ENCODE measurements at places on chromosomes 11 and 22.

GRCh38 chr11:10318527-10318802, 13.6 kb downstream of the ADM start:
- no peak for DNase-seq

- DNase-seq: no peak
Observed at GRCh38 chr11:43927925-43928707, 14.3 kb upstream of the C11orf96 start.

DNA sequence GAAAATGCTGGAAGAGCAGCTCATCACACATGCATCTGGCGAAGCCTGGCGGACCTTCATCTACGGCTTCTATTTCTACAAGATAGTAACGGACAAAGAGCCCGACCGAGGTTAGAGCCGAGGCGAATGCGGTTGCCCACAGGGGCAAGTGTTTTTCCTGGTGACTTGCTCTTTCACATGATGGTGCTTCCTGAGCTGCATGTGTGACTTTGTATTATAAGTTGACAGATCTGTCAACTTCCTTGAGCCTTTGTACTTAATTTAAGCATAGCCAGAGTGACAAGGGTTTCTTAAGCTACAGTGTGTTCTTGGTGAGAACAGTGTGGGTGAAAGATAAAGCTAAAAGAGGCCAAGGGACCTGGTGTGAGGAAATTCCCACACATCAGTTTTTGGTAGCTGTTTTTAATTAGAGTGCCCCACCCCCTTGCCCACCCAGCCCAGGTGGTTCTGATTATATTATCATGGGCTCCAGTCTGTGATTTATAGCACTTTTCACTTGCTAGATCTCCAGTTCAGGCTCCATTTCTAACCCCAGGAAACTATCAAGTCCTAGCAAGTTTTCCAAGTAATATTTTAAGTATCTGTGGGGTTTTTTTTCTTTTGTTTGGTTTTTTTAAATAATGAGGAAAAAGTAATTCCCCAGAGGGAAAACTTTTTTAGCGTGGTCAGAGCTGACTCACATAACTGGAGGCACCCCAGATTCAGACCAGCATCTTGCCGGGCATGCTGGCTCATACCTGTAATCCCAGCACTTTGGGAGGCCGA, 68.0 kb upstream of the YWHAH start:
- DNase-seq: no peak

GRCh38 chr11:121538054-121538453, 85.3 kb upstream of the SORL1-AS1 start:
- DNase-seq: no peak

- DNase-seq: peak; percentile 8
Observed at GRCh38 chr22:20750461-20751184, 23.3 kb upstream of the SERPIND1 start.

GRCh38 chr11:57426439-57426928, 437 bp downstream of the SLC43A3 start:
- DNase-seq: no peak

DNA sequence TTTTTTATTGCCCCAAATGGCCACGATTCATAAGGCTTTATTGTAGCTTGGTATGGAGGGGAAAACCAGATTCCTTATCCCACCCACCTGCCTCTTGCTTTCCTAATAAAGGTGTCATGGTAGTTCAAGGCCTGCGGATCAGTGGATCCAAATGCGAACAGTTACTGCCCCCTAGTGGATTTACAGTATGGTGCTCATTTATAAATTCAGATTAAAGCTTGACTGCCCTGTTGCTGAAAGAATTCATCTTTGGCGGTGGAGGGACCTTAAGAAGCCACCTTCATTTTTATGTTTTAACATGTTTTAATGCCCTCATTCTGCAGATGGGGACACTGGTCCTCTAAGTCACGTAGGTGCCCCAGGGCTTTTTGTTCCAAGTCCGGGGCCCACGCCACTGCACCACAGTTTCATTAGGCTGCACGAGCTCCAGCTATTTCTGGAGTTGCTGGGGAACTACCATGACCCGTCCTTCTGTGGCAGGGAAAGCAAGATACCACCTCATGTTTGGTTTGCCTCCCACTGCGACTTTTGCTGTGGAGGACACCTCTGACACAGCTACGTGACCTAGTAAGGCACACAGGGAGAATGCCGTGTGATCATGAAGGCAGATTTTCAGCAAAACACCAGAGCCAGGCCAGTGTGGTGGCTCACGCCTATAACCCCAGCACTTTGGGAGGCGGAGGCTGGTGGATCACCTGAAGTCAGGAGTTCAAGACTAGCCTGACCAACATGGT, 15.6 kb upstream of the INCENP start:
- DNase-seq: peak; percentile 84

DNA sequence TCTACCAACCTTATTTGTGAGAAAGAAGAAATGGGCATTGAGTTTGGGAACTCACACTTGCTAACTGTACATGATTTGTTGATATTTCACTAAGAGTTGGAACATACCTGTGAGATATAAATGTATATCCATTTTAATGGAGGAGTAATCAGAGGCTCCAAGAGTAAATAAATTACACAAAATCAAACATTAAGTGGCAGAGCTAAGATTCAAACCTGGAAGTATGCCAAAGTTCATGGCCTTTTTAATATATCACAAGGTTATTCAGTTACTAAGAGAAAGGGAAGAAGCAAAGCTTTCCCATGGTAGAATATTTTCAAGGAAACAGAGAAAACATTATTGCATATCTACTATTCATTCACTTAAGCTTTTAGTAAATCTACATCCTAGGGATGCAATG, 1641.1 kb downstream of the FAM181B start:
- no peak for DNase-seq

GRCh38 chr11:86916330-86916729, 38.9 kb downstream of the FZD4 start:
- no peak for DNase-seq

DNA sequence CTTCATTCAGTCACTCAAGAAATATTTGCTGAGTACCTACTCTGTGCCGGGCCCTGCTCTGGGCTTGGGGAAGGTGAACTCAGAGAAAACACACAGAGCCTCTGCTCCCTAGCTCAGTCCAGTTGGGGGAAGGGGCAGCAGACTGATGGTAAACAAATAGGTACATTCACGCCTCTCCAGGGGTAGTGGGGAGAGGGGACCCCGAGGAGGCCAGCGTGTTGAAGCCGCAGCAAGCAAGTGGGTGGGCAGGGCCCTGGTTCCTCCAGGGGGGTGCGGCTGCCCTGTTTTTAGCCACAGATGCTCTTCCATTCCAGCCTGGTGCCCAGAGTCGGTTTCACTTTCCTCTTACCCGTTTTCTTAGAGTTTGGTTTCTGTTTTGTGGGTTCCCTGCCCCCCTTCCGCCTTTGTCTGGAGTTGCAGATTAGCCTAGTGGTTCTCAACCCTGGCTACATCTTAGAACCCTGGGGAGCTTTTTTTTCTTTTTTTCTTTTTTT, 8.7 kb downstream of the DRAP1 start:
- peak; percentile 20 for DNase-seq

DNA sequence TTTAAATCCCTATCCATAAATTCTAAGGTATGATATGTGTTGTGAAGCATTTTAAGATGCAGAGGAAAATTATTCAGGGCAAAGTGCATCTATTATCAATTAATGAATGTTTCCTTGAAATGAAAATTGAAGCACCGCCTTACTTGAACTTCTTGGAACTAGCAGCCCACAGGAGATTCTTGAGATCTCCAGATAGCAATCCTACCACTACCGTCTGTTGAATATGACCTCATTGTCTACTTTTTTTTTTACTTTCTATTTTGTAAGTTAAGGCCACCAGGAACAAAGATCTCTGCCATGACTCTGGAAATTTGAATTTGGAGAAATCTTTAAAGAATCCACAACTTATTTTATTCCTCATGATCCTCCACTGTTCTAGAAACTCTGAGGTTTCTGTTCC, 808.7 kb downstream of the KCNA4 start:
- DNase-seq: no peak

DNA sequence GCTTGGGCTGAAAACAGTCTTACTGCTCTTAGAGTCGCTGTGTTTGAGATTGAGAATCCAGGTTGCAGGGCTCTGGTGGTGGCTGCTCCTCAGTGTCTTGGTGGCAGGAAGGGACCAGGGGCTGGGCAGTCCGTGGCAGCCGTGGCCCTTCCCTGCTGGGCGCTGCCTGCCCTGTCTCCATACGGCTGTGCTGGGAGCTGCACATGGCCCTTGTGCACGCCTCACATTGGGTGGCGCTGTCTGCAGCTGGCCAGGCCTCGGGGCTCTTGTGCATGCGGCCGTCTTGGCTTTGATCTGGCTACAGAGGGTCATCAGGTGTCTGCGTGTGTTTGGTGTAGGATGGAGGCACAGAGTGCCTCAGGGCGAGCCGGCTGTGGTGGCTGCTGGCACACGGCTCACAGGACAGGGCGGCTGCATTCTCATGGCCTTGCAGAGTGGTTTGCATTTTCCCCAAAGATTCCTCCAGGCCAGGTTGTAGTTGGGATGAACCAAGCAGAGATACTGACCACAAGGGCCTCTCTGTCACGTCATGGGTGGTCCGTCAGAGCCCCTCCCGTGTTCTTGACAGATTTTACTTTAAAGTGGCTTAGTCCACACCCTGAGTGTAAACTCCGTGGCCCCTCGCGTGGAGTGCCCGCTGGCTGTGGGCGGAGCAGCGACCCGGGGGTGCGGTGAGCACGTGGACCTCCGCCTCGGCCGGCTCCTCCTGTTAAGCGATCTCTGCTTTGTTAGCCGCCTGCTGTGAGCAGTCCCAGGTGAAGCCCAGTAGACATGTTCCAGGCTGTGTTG, 34.7 kb downstream of the MUC6 start:
- no peak for DNase-seq

DNA sequence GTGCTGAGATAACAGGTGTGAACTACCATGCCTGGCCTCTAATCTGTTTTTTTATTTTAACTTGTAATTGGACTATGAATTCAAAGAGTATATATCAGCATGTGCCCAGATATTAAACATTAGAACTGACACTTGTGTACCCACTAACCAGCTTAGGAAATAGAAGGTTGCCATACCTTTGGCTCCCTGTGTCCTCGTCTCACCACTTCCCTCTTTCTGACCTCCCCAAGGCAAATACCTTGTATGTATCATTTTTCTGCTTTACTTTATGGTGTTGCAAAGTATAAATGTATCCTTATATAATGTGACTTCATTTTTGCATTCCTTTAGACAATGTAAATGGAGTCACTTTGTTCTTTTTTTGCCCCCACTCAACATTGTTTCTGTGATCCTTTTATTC, 9.1 kb downstream of the PPP6R3 start:
- no peak for DNase-seq

- no peak for DNase-seq
Observed at GRCh38 chr11:13104619-13105236, 95.6 kb downstream of the RASSF10 start.

GRCh38 chr11:77249427-77249826, 52.1 kb downstream of the GDPD4 start:
- no peak for DNase-seq

- DNase-seq: no peak
Observed at GRCh38 chr11:120911943-120912342, 112.0 kb upstream of the TBCEL start.

GRCh38 chr11:82533628-82534327, 199.9 kb downstream of the FAM181B start:
- no peak for DNase-seq

DNA sequence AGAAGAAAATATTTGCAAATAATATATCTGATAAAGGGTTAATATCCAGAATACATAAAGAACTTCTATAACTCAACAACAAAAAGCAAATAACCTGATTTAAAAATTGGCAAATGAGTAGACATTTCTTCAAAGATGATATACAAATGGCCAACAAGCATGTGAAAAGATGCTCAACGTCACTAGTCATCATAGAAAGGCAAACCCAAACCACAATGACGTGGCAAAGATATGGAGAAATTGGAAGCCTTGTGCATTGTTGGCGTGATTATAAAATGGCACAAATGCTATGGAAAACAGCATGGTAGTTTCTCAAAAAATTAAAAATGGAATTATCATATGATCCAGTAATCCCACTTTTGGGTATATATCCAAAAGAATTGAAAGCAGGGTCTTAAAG, 466.3 kb downstream of the TBC1D22A start:
- no peak for DNase-seq

DNA sequence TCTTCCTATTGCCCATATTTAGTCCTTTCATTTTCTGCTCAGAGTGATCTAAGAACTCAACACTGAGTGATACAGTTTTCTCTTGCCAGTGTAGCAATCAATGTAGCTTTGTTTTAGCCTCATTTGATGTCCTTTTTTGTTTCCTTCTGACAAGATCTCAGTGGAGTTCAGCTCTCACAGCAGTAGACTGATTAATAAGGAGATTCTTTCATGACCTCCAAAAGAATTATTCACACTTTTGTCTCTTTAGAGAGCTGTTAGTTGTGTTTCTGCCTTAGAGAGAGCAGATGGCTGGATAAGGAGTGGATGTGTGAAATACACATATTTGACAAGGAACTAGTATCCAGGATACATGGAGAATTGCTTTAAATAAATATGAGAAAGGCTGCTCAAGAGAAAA, 6.6 kb upstream of the TMEM225 start:
- DNase-seq: no peak

DNA sequence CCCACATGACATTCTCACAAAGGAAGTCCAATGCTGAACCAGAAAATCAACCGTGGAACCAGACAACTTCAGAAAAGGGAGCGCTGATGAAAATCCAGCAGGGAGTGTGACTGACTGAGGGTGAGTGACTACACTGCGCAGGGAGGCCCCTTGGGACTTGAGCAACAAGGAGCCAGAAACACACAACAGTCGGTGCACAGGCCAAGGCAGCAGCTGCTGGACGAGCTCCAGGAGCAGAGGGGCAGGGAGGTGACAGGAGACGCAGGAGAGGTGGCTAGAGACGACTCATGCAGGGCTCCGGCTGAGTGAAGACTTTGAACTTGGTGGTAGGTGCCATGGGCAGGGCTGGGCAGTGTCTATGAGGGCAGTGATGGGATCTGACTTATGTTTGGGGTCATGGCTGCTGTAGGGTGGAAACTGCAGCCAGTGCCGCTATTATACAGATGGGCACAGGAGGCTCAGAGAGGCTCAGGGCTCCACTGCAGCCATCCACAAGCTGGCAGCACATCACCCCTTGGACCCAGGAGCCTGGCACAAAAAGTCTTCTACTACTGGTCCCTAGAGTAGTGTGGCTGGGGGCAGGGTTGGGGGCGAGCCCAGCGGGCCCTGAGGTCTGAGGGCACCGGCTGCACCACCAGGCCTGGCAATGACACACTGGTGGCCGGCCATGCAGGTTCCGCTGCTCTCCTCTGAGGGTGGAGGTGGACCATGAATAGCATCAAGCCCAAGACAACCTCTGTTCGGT, 10.3 kb upstream of the FADD start:
- DNase-seq: no peak
